MM.1S (cell line): ENCODE measurements at places on chromosomes 2 and 18.

DNA sequence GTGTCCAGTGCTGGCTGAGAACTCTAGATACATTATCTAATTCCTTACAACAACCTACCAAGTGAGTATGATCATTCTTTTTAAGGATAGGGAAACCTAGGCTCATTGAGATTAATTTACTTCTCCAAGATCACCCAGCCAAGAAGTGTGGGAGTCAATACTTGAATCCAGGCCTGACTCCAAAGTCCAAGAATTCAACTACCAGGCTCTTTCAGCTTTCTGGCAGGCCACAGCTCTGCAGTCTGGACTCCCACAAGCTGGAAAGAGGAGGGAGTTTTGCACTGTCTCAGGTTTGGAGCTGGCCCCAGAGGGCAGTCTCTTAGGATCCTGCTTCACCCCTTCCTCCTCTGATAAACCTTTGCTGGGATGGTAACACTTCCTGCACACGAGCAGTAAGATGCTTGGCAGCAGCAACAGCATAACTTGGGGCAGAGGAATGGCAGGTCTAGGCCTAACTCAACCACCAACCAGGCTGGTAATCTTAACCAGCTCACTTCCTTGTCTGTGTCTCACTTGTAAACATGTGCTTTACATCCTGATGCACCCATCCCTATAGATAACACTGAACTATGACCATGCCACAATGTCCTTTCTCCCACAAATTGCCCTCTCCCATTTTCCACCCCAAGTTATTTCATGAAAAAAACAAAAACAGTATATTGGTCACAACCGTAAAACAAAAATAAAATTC, 111.1 kb upstream of the ACAA2 start:
- no peak for DNase-seq

DNA sequence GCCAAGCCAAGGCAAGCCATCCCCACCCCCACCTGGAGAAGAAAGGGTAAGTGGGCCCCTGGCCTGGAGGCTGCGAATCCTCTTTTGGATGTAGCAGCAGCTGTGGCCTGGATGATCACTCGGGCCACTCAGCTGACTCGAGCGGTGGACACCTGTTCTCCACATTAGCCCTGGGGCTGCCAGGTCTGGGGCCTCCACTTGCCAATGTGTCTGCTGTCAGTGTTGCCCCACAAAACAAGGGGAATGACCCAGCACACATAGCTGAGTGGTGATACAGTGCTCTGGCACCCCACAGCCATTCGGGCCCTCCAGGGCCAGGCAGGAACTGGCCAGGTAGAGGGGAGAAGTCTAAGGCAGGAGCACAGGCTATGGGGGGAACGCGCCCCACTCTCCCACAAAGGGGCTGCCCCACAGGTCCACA, 2.6 kb downstream of the STK25 start:
- no peak for DNase-seq

DNA sequence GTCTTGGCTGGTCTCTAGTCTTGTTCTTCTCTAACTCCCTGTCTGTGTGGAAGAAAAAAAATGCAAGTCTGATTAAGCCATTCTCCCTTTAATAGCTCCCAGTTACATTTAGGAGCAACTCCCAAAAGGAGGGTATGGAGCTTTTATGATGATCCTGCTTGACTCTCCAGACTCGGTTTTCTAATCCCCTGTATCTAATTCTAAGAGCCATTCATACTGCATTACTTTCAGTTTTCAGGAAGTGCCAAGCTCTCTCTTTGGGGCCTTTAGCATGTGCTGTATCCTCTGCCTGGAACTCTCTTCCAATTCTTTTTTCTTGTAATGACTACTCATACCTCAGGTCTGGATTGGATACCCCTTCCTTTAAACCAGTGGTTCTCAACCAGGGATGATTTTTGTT, 219.7 kb upstream of the SPRED2 start:
- DNase-seq, result no peak

- DNase-seq, result no peak
These were observed 29.4 kb downstream of the KANSL3 start for GRCh38 chr2:96608469-96609455.

GRCh38 chr2:108403494-108403893, 25.7 kb downstream of the SULT1C4 start:
- no peak for DNase-seq
